ENCODE measurements at places on chromosomes 12 and 14.

DNA sequence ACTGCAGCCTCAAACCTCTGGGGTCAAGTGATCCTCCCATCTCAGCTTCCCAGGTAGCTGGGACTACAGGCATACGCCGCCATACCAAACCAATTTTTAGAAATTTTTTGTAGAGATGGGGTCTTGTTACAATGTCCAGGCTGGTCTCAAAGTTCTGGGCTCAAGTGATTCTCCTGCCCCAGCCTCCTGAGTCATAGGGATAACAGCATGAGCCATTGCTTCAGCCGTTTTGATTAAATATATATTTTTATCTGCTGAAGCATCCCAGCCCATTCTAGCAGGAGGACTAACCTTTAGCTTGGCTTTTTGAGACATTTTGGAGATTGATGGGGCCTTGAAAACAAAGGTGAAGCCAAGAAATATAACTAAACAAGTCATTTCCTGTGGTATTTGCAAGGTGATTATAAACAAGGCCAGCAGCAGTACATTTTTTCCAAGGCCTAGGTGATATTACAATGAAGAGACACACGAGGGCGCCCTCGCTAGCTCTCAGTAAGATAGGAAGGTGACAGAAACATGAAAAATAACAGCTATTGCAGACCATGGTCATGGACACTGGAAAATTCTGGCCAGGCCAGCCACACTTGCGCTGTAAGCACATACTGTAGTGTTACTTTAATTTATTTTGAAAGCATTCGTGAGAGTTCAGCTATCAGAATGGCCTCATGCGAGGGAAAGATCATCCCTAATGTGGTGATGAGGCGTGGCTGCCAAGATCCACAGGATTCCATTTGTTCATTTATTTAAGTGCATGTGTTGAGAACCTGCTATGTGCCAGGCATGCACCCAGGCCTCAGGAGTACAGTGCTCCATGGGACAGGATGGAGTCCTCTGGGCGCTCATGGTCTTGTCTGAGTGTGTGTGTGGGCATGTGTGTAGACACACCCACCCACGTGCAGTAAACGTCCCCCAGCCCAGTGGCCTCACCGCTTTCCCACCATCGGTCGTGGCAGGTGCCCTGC lies 63.5 kb downstream of the DGLUCY start:
- peak; percentile 81 for DNase-seq

DNA sequence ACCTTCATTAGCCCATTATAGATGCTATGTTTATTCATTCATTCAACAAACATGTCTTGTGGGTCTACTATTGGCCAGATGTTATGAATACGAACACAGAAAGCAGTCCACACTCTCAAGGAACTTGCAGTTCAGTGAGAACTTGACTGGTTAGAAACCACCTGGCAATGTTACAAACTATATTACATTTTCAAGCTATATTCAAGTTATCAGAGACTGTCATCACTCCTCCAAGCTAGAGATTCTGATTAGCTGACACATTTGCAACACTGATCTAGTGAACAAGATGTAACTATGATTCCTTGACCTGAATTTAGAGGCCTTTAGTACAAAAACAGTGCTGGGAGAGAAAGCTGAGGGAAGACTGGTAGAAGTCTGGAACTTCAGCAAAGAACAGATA lies 170.7 kb upstream of the EEA1 start:
- no peak for DNase-seq

GRCh38 chr12:6961695-6962284 lies 8.7 kb downstream of the PHB2 start:
- peak; percentile 57 for DNase-seq

GRCh38 chr12:6469609-6470374 lies 685 bp downstream of the VAMP1 start:
- DNase-seq = no peak

DNA sequence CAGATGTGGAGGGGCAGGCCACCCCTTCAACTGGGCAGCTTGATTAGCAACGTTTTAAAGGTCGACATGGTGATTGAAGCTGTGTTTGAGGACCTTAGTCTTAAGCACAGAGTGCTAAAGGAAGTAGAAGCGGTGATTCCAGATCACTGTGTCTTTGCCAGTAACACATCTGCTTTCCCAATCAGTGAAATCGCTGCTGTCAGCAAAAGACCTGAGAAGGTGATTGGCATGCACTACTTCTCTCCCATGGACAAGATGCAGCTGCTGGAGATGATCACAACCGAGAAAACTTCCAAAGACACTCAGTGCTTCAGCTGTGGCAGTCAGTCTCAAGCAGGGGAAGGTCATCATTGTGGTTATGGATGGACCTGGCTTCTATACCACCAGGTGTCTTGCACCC lies 23.9 kb upstream of the AICDA start:
- DNase-seq = no peak

DNA sequence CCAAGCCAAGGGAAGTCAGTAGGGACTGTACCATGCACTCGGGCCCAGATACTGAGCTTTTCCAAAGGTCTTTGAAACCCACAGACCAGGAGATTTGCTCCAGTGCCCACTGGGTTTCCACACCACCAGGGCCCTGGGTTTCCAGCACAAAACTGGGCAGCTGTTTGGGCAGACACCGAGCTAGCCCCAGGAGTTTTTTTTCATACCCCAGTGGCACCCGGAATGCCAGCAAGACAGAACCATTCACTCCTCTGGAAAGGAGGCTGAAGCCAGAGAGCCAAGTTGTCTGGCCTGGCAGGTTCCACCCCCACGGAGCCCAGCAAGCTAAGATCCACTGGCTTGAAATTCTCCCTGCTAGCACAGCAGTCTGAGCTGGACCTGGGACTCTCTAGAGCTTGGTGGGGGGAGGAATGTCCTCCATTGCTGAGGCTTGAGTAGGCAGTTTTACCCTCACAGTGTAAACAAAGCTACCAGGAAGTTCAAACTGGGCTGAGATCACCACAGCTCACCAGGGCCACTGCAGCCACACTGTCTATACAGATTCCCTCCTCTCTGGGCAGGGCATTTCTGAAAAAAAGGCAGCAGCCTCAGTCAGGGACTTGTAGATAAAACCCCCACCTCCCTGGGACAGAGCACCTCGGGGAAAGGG lies 793.7 kb downstream of the RPS29 start:
- DNase-seq = no peak

Data from CD4-positive, alpha-beta T cell treated with Interleukin-1 beta for 1 hour (primary cell).